ENCODE measurements at places on chromosomes 3 and 15.

DNA sequence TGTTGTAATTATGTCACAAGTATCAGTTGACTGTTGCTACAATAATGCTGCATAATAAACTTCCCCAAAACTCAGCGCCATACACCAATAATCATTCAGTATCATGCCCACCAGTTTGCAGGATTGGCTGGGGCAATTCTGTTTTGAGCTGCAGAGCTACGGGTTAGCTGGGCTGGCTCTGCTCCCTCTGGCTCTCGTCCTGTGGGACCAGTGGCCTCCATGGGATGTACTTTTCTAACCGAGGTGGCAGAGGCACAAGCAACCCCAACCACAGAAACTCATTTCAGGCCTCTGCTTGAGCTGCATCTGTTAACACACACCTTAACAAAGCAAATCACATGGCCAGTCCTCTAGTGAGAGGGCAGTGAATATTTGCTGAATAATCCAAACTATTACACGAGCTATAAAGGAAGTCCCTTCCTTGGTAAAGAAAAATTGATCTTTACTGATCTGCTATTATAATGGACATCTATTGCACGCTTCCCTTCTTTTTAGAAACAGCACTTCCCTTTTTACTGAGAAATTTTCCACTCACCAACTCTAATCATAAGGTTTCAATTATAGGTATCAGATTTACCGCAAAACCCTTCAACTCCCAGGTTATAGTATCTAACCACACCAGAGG lies 10.9 kb upstream of the BCL2A1 start:
- no peak for DNase-seq

- DNase-seq = no peak
These were observed 37.5 kb upstream of the RSL24D1 start for GRCh38 chr15:55234104-55234799.

DNA sequence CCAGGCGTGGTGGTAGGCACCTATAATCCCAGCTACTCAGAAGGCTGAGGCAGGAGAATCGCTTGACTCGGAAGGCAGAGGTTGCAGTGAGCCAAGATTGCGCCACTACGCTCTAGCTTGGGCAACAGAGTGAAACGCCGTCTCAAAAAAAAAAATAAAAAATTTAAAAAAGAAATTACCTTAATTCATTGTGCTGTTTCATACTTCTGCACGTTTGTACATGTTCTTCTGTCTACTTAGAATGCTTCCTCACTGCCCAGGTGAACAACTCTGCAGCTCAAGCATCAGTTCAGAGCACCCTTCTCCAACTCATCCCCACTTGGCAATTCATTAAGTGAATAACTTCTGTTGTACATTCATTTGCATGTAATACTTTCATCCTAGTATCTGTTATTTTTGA lies 14.0 kb downstream of the CAPN7 start:
- no peak for DNase-seq

DNA sequence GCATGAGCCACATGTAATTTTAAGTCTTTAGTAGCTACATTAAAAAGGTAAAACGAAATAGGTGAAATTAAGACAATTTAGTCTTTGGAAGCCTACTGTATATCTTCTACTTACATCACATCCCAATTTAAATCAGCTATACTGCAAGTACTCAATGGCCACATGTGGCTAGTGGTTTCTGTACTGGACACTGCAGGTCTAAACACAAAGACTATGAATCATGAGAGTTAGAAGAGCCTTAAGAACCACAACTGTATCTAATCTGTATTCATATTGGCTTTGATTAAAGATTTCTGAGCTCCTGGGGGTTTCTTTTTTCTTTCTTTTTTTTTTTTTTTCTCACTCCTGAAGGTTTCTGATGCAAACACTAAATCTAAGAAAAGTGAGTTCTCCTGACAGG lies 2.3 kb upstream of the EIF1B start:
- no peak for DNase-seq

DNA sequence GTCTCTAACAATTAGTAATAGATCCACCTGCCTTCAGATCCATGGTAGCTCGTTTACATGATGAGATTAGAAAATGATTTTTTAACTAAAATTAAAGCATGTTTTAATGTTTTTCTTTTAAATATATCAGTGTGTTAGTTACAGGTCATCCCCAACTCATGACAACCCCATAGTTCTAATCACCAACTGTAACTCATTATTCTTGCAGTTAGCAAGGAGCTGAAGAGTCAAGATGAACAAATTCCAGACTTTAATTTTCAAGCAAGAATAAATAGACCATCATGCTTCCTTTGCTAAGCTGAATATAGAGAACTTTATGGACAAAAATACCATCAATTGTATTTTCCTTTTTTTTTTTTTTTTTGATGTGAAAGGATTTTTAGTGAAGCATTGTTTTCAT lies 101.1 kb downstream of the TOP2B start:
- DNase-seq = no peak

DNA sequence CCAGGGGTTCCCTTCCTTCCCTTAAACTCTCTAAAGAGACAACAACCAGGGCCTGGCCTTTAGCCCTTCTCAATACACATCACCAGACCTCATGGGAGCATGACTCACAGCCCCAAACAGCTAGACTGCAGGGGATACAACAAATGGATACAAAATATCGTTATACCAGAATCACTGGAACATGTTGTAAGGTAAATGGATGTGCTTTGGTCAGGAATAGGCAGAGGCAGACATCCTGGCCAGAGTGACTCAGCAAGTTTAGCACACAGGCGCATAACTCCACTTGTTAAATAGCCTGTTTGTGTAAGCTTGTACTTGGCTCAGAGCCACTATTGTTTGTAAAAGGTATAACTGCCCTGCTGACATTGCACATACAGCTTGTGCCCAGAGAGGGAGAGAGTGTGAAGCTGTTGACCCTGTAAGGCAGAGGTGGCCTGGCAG lies 18.3 kb downstream of the TMED3 start:
- DNase-seq = no peak

GRCh38 chr3:52670621-52671521 lies 14.8 kb downstream of the PBRM1 start:
- DNase-seq = peak; percentile 31

DNA sequence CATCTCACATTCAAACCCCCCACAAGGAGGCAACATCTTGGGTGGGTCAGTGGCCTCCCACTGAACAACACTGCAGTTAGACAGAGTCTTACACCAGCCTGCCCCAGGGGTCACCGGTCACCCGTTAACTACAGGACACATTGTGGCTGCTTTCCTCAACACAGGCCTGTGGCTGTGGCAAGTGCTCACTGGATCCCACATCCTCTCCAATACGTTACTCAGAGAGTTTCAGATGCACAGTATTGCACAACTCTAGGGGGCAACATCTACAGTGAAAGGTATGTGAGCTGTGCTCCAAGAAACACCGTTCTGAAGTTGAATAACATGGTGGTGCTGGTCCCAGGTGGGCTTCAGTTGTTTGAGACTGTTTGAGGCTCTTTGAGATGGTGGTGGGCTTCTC lies 41.0 kb downstream of the CTDSPL start:
- no peak for DNase-seq

- no peak for DNase-seq
These were observed 141.8 kb downstream of the EEFSEC start for GRCh38 chr3:128294999-128295468.

DNA sequence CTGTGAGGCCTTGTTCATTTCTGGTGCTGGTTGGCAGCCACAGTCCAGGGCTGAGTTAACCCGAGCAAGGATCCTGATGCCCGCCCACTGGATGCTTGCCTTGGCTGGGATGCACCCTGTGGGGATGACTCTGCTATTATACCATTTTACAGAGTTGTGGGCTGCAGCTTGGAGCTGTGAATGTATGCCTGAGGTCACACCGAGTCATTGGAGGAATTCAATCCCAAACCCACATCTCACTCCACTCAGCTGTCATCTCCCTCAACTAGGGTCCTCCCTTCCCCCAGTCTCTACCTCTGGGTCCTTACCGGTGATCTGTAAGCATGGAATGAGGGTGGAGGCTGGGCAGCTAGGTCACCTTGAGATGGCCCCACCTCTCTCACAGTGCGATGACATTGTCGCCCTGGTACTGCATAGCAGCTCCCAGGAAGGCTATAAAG lies 22.1 kb downstream of the MAPKAPK3 start:
- no peak for DNase-seq

DNA sequence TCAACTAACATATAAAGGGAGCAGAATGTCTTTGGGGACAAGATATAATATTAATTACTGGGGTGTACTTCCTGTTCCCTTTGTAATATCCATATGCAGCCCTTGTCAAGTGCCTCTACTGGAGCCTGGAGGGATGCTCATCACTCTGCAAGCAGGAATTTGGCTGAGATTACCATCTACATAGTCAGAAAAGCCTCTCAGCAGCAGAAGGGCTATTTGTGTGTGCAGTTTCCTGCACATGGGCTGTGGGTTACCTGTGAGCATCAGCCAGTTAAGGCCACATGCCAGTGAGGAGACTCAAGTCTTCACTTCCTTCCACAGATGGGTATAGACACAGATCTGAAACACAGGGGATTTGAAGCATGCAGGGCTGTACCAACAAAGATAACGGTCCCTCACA lies 278.1 kb upstream of the PLSCR5 start:
- no peak for DNase-seq

DNA sequence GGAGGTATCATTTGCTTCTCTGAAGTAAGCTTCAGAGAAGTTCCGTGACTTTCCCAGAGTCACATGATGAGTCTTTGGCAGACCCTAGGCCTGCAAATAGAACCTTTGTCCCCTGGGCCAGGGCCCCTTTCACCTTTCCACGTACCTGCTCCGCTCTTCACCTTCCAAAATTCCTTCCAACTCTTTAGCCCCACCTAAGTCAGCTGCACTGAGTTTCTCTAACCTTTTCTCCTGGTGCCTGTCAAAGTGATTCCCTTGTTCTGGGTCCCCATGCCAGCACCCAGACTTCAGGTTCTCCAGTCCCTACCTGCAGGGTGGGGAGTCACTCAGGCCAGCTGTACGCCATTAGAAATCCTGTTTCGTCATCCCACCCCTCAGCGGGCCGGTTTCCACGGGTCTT lies 12.8 kb downstream of the LYZL4 start:
- no peak for DNase-seq

DNA sequence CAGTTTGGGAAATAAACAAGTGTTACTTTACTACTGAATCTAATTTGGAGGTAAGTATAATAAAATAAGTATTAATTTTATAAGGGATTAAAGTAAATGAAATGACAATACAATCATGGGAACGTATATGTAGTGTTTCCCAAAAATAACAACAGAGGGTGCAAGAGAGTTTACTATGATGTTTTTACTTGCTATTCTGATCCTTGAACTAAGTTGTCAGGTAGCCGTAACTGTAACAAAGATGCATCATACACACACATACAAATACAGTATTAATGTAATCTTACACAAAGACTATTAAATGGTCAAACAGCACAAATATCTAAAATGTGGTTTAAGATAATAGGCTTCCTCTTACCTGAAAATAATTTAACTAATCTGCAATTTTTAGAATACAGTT lies 311.4 kb downstream of the TBC1D5 start:
- no peak for DNase-seq

GRCh38 chr3:185503521-185503920 lies 4.7 kb upstream of the TMEM41A start:
- DNase-seq = no peak

- no peak for DNase-seq
These were observed 67.0 kb upstream of the SAMMSON start for GRCh38 chr3:69932501-69932900.
